ENCODE measurements at places on chromosomes 5 and 9.
A peak's percentile ranks its signal among the peaks of the same experiment; 100 is the strongest.

DNA sequence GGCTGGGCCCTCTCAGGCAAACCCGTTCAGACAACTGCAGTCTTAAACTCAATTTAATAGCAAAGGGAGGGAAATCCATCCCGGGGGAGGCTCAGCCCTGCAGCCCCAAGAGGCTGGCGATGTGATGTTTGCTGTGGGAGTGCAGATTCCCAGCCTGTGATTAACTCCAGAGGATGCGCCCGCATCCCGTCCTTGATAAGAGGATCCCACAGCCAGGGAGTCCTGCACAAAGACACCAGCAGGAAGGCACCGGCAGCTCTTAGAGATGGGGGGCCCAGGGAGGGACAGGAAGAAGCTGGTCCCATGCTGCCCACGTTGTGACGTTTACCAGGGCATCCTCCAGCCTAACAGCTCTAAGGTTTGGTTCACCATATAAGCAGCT lies 64.7 kb downstream of the MRPL36 start:
- H3K4me3 ChIP-seq = no peak overlapping the region
- H3K27ac ChIP-seq = no peak overlapping the region
- H3K4me1 ChIP-seq = no peaks in the 10 kb centered on the region
- H3K36me3 ChIP-seq = no peaks in the 10 kb centered on the region
- peaks cover 24% of the 10 kb centered on the region for H3K27me3 ChIP-seq
- peak; percentile 10 for DNase-seq

GRCh38 chr5:135110785-135111596 lies 77.0 kb upstream of the PITX1 start:
- no peak overlapping the region for H3K27ac ChIP-seq
- DNase-seq = no peak
- H3K4me3 ChIP-seq = no peak overlapping the region
- H3K4me1 ChIP-seq = no peaks in the 10 kb centered on the region
- no peaks in the 10 kb centered on the region for H3K27me3 ChIP-seq

DNA sequence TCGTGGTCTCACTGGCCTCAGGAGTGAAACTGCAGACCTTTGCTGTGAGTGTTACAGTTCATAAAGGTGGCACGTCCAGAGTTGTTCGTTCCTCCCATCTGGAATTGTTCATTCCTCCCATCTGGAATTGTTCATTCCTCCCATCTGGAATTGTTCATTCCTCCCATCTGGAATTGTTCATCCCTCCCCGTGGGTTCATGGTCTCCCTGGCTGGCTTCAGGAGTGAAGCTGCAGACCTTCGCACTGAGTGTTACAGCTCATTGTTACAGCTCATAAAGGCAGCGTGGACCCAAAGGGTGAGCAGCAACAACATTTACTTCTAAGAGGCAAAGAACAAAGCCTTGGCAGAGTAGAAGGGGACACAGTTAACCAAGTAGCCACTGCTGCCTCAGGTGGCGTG lies 69.1 kb downstream of the GCNT1 start:
- H3K27ac ChIP-seq = no peak overlapping the region
- H3K36me3 ChIP-seq = no peaks in the 10 kb centered on the region
- H3K4me1 ChIP-seq = no peaks in the 10 kb centered on the region
- no peaks in the 10 kb centered on the region for H3K27me3 ChIP-seq
- H3K4me3 ChIP-seq = no peak overlapping the region
- no peak for DNase-seq

DNA sequence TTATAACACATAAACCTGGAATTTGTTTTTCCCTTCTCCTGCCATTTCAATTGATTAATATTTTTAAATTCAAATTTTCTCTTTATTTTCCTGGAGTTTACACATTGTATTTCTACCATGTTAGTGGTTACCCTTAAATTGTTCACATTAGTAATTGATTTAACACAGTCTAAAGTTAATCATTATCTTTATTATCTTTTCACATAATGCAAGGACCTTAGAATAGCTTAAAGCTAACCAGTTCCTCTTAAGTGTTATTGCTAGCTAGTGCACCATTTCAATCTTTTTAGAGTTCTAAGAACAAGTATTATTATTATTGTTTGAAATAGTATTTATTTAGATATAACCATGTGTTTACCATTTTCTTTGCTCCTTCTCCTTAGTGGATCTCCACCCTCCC lies 251.2 kb upstream of the FBXL7 start:
- no peak overlapping the region for H3K27ac ChIP-seq
- H3K36me3 ChIP-seq = no peaks in the 10 kb centered on the region
- no peak for DNase-seq
- H3K4me1 ChIP-seq = no peaks in the 10 kb centered on the region

DNA sequence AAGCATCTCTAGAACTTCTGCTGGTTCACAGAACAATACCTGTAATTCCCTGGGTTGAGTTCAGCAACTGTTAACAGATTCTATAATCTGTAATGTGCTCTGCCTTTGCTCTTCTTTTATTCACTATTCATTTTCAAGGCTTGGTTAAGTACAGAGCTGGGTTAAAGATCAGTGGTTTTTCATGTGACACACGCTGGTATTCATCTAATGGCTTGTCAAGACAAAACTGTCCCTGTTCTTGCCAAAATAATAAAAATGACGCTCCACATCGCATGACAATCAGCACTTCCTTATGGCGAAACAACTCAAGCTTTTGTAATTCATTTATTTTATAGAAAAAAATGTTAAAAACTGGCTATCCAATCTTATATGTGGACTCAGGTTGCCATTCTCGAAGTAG lies 137.9 kb downstream of the BNC2 start:
- no peak overlapping the region for H3K27ac ChIP-seq
- H3K4me1 ChIP-seq = no peaks in the 10 kb centered on the region
- H3K36me3 ChIP-seq = no peaks in the 10 kb centered on the region
- no peaks in the 10 kb centered on the region for H3K27me3 ChIP-seq
- H3K4me3 ChIP-seq = no peak overlapping the region
- DNase-seq = no peak

- H3K36me3 ChIP-seq = no peaks in the 10 kb centered on the region
- peak overlapping the region; percentile 16 for H3K27ac ChIP-seq
- no peak overlapping the region for H3K4me3 ChIP-seq
Observed at GRCh38 chr5:125480911-125481310, 734.5 kb upstream of the ZNF608 start.

- H3K27me3 ChIP-seq = no peaks in the 10 kb centered on the region
- peak overlapping the region; percentile 4 for H3K27ac ChIP-seq
- H3K4me1 ChIP-seq = no peaks in the 10 kb centered on the region
- peak; percentile 80 for DNase-seq
- no peaks in the 10 kb centered on the region for H3K36me3 ChIP-seq
- H3K4me3 ChIP-seq = no peak overlapping the region
Observed at GRCh38 chr9:118643118-118643517, 726.1 kb downstream of the BRINP1 start.

DNA sequence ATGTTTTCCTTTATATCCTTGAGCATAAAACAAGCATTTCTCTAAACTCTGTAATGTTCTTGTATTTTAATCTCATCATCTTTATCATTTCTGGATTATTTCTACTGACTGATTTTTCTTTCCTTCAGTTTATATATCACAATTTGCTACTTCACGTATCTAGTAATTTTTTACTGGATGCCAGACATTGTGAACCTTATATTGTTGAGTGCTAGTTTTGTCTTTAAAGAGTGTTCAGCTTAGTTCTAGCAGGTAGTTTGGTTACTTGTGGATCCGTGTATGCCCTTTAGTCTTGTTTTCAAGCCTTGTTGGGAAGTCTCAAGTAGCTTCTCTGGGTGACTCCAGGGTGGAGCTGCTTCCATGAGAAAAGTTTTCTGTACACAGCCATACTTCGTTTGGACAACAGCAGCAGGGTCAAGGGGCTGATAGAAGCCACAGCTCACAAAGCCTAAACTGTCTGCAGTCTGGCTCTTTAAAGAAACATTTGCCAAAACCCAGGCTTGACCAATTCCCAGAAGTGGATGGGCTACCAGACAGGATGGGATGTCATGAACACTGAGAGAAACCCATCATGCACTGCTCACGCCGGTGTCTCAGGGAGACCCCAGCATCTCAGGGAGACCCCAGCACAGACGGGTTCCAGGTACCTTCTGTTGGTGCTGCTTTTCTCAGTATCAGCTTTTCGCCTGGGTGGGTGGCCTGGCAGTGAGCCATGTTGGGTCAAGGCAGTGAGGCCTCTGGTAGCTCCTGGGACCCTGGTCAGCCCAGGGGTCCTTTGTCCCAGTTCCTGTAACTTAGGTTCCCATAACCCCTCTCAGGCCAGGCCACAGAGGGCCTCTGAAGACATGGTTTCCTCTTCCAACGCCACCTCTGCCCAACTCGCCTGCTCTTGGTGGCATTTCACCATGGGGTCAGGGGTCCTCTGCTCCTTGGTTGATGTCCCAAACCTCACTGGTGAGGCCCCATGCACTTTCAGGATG lies 29.1 kb downstream of the TRIP13 start:
- no peaks in the 10 kb centered on the region for H3K36me3 ChIP-seq
- peaks cover 10% of the 10 kb centered on the region for H3K27me3 ChIP-seq
- no peak overlapping the region for H3K4me3 ChIP-seq
- no peak overlapping the region for H3K27ac ChIP-seq
- H3K4me1 ChIP-seq = no peaks in the 10 kb centered on the region

- no peaks in the 10 kb centered on the region for H3K4me1 ChIP-seq
- no peak overlapping the region for H3K4me3 ChIP-seq
- no peak for DNase-seq
Observed at GRCh38 chr5:81904166-81904565, 67.7 kb upstream of the ATG10 start.

- no peak overlapping the region for H3K4me3 ChIP-seq
- no peak overlapping the region for H3K27ac ChIP-seq
- no peak for DNase-seq
- H3K36me3 ChIP-seq = no peaks in the 10 kb centered on the region
- no peaks in the 10 kb centered on the region for H3K4me1 ChIP-seq
Observed at GRCh38 chr5:77561965-77562364, 69.8 kb upstream of the WDR41 start.

DNA sequence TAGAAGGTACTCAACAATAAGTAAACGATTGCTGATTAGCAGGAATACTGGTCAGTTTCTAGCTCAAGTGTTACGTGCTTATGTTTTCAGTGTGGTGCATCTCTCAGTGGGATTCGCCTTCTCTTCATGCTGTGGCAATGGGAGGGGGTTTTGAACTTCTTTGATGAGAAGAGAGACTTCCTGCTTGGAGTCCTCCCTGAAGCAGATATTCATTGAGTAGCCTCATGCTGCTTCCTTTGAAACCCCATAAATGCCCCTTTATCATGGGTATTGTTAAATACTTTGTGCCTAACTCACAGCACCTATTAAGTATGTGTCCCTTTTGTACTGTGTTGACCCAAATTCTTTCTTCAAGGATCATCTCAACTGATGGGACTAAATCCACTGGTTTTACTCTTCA lies 116.5 kb downstream of the DOCK8 start:
- H3K27ac ChIP-seq = no peak overlapping the region
- H3K27me3 ChIP-seq = no peaks in the 10 kb centered on the region
- H3K4me1 ChIP-seq = no peaks in the 10 kb centered on the region
- H3K36me3 ChIP-seq = peaks cover 8% of the 10 kb centered on the region

GRCh38 chr5:142210864-142211412 lies 102.4 kb downstream of the NDFIP1 start:
- H3K27ac ChIP-seq = no peak overlapping the region
- H3K4me3 ChIP-seq = no peak overlapping the region
- H3K4me1 ChIP-seq = no peaks in the 10 kb centered on the region

DNA sequence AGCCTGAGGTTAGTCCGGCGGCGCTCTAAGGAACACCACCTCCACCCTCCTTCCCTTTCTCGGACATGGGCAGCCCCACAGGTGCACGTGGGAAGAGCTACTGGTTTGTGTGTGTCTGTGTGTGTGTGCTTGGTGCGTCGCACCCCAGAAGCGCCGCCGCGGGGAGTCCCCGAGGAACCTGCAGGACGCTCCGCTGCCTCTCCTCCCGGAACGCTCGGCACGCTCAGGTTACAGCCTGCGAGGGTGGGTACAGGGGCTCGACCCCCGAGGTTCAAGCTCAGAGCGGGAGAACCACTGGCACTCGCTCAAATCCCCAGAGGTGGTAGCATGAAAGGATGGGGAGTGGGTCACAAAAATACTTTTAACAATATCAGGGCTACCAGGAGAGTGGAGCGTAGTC lies 2.0 kb downstream of the ASTN2 start:
- no peak for DNase-seq
- H3K27ac ChIP-seq = no peak overlapping the region
- no peaks in the 10 kb centered on the region for H3K4me1 ChIP-seq
- H3K36me3 ChIP-seq = no peaks in the 10 kb centered on the region

DNA sequence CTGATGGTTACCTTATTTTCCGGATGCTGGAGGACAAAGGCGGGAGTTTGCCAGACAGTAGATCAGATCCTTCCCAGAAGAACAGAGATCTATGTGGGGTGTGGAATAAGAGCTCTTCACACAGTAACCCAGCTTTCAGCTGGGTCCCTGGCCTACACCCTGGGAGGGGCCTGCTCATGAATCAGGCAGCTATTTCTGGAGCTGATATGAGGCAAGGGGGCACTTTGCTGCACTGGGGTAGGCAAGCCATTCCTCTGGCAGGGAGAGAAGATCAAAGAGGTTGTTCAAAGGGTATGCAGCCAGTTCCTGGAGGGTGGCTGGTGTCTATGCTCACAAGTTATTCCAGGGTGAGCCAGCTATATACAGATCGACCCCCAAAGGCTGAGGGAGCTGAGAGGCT lies 48.6 kb downstream of the CYSTM1 start:
- no peaks in the 10 kb centered on the region for H3K27me3 ChIP-seq
- no peaks in the 10 kb centered on the region for H3K36me3 ChIP-seq
- no peak overlapping the region for H3K4me3 ChIP-seq
- peaks cover 10% of the 10 kb centered on the region for H3K4me1 ChIP-seq
- no peak overlapping the region for H3K27ac ChIP-seq

DNA sequence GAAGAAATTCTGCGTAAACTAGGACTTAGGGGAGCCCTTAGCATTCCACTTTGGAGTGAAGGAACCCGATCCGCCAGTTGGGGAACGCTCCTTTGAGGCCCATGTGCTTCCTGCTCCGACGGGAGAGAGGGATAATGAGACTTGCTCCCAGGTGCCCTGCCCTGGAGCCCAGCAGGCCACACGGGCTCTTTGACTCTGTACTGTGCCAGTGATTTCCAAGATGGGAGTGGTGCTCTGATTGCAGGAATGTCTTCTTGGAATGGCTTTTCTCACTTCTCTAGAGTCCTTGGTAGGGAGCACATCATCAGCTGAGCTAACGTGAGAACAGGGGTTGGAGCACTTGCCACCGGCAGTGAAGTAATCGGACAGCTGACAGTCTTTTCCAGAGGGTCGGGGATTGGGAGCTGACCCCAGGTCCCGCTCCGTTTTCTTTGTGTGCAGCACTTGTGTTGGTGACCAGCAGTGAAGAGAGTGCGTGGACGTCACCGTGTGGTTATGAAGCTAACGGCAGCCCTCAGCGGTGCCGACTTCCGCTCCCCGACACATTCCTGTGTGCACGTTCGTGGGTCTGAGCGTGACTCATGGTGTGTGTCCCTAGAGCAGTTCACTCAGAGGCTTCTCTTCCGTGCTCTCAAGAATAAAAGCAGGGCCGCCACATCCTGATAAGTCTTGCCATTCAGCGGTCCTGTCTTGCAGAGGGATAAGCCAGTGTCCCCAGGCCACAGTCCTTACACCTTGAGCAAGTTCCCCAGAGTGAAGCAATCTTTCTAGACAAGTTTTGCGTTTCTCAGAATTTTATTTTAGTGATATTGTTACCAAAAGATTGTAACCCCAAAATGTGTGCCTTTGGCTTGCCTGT lies 25.6 kb downstream of the ABL1 start:
- peak overlapping the region; percentile 67 for H3K27ac ChIP-seq
- no peak for DNase-seq
- no peak overlapping the region for H3K4me3 ChIP-seq

- H3K4me1 ChIP-seq = no peaks in the 10 kb centered on the region
- DNase-seq = no peak
- H3K27me3 ChIP-seq = no peaks in the 10 kb centered on the region
- no peak overlapping the region for H3K4me3 ChIP-seq
Observed at GRCh38 chr9:37905776-37906175, 1.8 kb upstream of the SLC25A51 start.
